ENCODE measurements at places on chromosomes 4 and X.

DNA sequence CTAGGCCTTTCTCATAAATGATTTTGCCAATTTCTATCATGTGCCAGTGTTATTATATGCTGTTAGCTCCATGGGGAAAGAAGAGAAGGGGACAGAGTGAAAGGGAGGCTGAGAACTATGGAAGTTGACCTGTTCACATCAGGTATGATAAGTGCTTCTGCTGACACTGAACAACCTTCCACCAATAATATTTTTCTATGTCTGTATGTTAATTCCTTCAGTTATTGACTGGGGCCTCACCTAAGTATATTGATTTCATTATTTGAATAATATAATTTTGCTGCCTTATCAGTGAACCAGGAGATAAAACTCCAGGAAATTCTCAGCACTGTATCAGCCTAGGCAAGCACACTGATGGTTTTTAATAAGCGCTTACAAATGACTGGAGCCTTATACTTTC lies 262.8 kb downstream of the SNCA start:
- DNase-seq: no peak

- DNase-seq: no peak
Observed at GRCh38 chr4:96833831-96834230, 993.9 kb downstream of the PDHA2 start.

GRCh38 chrX:49155243-49155899 lies 7.2 kb upstream of the MAGIX start:
- no peak for DNase-seq

DNA sequence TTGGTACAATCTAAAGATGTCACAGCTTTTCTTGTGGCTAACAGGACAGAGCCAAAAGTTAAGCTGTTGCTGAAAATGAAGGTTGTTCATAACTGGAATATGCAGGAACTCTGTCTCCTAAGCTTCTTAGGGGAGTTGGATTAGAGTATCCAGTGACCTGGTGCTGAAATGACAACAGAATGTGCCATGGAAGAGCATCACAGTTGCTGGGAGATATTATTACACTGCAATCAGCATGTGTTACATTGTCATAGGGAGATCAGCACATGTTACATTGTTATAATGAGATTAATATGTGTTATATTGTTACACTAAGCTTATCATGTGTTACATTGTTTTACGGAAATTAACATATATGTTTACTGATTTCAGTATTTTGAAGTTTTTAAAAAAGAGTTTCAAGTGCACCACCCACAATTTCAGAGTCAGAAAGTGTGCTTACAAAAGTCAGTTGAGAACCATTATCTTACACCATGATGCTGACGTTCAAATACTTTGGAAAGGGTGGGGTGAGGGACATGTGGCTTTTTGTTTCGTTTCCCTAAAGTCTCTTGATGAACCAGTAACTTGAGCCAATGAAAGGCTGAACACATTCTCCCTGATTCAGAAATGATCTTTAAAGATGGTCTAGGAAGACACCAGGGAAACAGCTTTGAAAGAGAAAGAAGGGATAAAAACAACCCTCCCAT lies 113.4 kb downstream of the DRD5 start:
- DNase-seq: no peak

DNA sequence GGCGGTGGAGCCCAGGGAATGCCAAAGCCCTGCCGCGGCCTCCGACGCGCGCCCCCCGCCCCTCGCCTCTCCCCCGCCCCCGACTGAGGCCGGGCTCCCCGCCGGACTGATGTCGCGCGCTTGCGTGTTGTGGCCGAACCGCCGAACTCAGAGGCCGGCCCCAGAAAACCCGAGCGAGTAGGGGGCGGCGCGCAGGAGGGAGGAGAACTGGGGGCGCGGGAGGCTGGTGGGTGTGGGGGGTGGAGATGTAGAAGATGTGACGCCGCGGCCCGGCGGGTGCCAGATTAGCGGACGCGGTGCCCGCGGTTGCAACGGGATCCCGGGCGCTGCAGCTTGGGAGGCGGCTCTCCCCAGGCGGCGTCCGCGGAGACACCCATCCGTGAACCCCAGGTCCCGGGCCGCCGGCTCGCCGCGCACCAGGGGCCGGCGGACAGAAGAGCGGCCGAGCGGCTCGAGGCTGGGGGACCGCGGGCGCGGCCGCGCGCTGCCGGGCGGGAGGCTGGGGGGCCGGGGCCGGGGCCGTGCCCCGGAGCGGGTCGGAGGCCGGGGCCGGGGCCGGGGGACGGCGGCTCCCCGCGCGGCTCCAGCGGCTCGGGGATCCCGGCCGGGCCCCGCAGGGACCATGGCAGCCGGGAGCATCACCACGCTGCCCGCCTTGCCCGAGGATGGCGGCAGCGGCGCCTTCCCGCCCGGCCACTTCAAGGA lies at the start of gene FGF2:
TSS of gene FGF2 (plus strand) at position 279 of the 705 bp plus-strand sequence. CDS start at position 623, 344 bp downstream.
- no peak for DNase-seq

DNA sequence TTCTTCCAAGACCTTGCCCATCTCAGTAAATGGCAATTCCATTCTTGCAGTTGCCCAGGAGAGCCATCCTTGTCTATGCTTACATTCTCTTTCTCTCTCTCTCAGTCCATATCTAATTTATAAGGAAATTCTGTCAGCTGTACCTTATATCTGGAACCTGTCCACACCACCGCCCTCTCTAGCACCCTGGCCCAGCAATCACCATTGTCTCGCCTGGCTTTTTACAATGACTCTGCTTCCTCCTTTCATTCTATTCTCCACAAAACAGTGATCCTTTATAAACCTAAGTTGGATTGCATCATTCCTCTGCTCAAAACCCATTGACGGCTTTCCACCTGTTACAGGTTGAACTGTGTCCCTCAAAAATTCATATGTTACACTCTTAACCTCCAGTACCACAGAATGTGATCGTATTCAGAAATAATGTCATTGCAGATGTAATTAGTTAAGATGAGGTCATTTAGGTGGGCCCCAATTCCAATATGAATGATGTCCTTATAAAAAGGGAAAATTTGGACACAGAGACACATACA lies 31.3 kb downstream of the APBB2 start:
- DNase-seq: no peak

GRCh38 chrX:48490661-48491060 lies 14.7 kb downstream of the FTSJ1 start:
- no peak for DNase-seq

DNA sequence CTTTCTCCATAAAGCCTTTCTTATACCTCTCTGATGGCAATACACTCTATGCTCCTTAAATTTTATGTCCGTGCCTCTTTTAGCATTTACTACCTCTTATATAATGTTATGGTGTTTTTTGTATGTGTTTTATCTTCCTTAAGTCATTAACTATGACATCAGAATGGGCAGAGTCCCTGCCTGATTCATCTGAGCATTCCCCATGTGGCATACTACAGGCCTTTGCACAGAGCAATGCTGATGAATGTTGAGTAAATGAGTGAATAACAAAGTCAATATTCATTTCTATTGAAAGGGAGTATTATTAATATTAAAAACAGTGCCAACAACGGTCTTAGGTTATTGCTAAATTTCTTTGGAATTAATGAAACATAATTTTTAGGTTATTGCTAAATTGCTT lies 18.8 kb upstream of the RPS6KA3 start:
- DNase-seq: no peak

- no peak for DNase-seq
Observed at GRCh38 chr4:68368691-68369131, 18.8 kb upstream of the YTHDC1 start.

DNA sequence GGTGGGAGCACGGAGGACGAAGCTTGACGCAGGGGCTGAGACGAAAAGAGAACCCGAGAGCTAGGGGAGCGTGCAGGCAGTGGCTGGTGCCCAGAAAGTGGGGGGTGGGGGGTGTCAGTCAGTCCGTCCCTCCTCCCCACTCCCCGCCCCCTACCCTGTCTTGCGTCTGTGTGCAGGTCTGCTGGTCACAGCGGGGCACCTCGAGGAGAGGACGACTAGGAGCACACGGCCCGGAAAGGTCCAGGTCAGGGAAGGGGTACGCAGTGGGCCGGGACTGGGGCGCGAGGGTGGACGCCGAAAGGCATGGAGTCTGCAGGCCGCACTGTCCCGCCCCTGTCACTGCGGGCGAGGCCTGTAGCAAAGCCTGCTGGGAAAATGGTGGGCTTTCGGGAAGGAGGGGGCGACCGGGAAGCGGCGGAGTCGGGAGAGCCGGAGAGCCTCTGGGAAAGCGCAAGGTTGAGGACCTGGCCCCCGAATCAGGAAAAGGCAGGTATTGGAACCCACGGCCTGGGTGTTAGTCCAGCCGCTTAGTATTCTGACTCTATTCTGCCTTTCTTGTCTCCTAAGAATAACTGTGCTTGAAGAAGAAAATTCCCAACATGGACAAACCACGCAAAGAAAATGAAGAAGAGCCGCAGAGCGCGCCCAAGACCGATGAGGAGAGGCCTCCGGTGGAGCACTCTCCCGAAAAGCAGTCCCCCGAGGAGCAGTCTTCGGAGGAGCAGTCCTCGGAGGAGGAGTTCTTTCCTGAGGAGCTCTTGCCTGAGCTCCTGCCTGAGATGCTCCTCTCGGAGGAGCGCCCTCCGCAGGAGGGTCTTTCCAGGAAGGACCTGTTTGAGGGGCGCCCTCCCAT lies 769 bp downstream of the TCEAL1 start:
- DNase-seq: peak; percentile 62

- DNase-seq: no peak
Observed at GRCh38 chr4:180099957-180100356, 2143.2 kb upstream of the TENM3 start.

- DNase-seq: no peak
Observed at GRCh38 chr4:38279077-38279476, 318.9 kb downstream of the PTTG2 start.

DNA sequence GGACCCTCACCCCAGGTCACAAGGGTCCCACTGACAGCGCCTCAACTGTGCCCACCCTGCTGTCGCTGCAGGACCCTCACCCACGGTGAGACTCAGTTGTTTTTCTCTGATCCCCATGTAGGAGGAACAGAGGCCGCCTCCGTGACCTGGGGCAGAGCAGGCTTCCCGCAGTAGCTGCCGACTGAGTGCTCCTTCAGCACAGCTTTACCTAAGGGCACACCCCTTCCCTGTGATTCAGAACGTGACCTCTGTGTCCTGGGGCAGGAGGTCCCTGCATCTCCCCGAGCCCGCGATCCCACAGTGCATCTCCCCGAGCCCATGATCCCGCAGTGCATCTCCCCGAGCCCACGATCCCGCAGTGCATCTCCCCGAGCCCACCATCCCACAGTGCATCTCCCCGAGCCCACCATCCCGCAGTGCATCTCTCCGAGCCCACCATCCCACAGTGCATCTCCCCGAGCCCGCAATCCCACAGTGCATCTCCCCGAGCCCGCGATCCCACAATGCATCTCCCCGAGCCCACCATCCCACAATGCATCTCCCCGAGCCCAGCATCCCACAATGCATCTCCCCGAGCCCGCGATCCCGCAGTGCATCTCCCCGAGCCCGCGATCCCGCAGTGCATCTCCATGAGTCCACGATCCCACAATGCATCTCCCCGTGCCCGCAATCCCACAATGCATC lies 23.6 kb downstream of the PPP2R3B start:
- DNase-seq: no peak

- no peak for DNase-seq
Observed at GRCh38 chr4:81634766-81635549, 163.3 kb upstream of the RASGEF1B start.

GRCh38 chr4:86181585-86181984 lies 178.3 kb downstream of the MAPK10 start:
- no peak for DNase-seq

DNA sequence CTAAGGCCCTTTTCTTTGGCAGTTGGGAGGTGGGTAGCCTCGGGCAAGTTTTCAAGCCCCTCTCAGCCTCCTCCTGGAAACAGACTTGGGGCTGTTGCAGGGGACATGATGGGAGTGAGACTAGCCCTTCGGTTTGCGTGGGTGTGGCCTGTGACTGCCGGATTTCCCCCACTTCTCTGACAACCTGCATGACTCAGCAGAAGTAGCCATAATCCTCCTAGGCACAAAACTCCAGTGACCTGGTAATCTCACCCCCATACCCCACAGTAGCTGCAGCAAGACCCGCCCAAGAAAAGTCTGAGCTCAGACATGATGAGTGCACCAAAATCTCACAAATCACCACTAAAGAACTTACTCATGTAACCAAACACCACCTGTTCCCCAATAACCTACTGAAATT lies 433.7 kb upstream of the AMOT start:
- DNase-seq: no peak

GRCh38 chr4:54254915-54255246 lies 25.8 kb downstream of the PDGFRA start:
- DNase-seq: no peak

GRCh38 chr4:25377572-25378436 lies 741 bp downstream of the ANAPC4 start:
- DNase-seq: no peak

DNA sequence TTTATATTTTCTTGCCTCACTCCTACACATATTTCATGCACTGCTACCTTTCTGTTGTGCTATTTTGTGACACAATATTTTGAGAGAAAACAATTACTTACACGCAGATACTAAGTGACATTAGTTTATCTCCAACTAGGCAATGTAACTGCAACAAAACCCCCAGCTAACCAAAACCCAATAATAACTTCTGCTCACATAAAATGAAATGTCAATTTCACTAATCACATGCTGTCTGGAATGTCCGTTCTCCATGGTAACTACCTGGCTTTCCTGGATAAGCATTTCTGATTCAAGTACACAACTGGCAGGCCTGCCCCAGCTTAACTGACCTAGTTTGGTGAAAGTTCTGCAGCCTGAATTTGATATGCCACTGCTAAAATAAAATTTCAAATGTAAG lies 313.5 kb downstream of the TMA16 start:
- DNase-seq: no peak

DNA sequence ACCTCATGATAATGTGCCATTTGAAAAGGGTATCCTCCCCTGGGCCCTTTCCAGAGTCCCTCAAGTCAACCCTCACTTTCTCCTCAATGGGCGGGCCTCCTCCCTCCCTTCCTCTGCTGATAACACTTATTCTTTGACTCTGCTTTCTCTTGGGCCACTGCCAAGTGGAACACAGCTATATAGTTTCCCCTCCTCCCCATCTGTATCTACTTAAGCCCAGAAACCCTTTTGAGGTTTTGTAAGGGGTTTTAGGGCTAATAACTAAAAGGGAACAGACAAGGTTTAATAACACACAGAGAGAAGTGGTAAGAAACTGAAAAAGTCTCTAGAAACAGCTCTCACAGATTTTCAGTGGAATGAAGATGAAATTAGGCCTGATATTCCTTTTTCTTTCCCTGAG lies 116.7 kb downstream of the GPC3 start:
- no peak for DNase-seq

DNA sequence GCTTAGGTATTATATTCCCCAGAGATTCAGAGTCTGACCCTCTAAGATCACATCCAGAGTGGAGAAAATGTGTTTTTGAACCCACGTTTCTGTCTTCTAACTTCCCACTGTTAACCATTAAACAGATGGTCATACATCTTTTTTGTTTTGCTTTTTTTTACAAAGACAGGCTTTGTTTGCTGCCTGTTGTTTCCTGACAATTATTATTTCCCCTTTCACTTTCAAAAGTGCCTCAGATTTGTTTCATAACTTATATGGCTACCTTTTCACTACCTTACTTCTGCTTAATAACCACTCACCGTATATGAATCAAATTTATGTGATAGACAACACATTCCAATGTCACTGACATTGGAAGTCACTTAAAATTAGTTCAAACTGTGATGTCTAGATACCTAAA lies 142.2 kb downstream of the HS3ST1 start:
- DNase-seq: no peak

- no peak for DNase-seq
Observed at GRCh38 chrX:129360175-129360574, 163.1 kb downstream of the SMARCA1 start.
